ENCODE measurements at places on chromosomes 11 and 22. TPM values are rescaled to one million over a fixed set of nuclear protein-coding genes. Genes with fewer than 3 reads are reported as not detected.

GRCh38 chr22:37611207-37611606, 2.6 kb downstream of the GGA1 start:
- peaks cover 16% of the 10 kb centered on the region for H3K27me3 ChIP-seq
- peaks cover 36% of the 10 kb centered on the region for H3K4me1 ChIP-seq
- DNase-seq: no peak
- H3K4me3 ChIP-seq: no peak overlapping the region
- no peaks in the 10 kb centered on the region for H3K36me3 ChIP-seq
- peak overlapping the region; percentile 50 for H3K27ac ChIP-seq

- H3K4me1 ChIP-seq: no peaks in the 10 kb centered on the region
- no peak overlapping the region for H3K4me3 ChIP-seq
- H3K36me3 ChIP-seq: no peaks in the 10 kb centered on the region
- no peak overlapping the region for H3K27ac ChIP-seq
- peaks cover 1% of the 10 kb centered on the region for H3K27me3 ChIP-seq
These were observed 174.8 kb downstream of the NELL1 start for GRCh38 chr11:20844216-20844615.

BRSK2 gene
- polyA plus RNA-seq: not detected

DDI1 gene
- 0.11 TPM for polyA plus RNA-seq

- no peaks in the 10 kb centered on the region for H3K36me3 ChIP-seq
- no peaks in the 10 kb centered on the region for H3K4me1 ChIP-seq
- H3K27me3 ChIP-seq: no peaks in the 10 kb centered on the region
- H3K27ac ChIP-seq: no peak overlapping the region
- H3K4me3 ChIP-seq: no peak overlapping the region
- no peak for DNase-seq
These were observed 18.4 kb upstream of the TMEM191C start for GRCh38 chr22:21448627-21449416.

- no peak for DNase-seq
- H3K4me3 ChIP-seq: no peak overlapping the region
- peaks cover 10% of the 10 kb centered on the region for H3K27me3 ChIP-seq
- H3K36me3 ChIP-seq: no peaks in the 10 kb centered on the region
These were observed 1303.4 kb downstream of the TBC1D22A start for GRCh38 chr22:48065892-48066291.

- H3K4me1 ChIP-seq: no peaks in the 10 kb centered on the region
- peaks cover 7% of the 10 kb centered on the region for H3K27me3 ChIP-seq
These were observed 167.8 kb downstream of the C11orf91 start for GRCh38 chr11:33532720-33533385.

DNA sequence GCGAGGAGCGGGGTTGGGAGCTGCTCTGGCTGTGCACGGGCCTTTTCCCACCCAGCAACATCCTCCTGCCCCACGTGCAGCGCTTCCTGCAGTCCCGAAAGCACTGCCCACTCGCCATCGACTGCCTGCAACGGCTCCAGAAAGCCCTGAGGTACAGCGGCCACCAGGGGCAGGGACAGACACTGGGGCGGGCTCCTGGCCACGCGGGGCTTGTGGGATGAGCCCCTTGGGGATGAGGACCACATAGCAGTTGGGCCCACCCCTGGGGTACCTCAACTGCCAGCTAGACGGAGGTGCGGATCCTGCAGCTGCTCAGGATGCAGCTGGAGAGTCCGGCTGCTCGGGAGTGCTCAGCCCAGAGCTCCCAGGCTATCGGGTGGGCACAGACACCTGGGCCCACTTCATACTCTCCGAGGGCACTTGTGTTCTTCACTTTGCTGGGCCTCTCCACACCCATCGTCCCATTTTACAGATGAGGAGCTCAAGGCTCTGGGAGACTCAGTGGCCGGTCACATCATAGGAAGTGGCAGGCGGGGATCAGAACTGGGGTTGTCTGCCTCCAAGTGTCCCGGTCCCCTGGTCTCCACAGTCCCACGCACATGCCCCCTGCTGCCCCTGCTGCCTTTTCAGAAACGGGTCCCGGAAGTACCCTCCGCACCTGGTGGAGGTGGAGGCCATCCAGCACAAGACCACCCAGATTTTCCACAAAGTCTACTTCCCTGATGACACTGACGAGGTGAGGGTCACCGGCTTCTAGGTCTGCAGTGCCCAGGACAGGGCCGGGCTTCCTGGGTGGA, 77.6 kb downstream of the MYO7A start:
- no peaks in the 10 kb centered on the region for H3K4me1 ChIP-seq
- no peaks in the 10 kb centered on the region for H3K36me3 ChIP-seq
- no peak overlapping the region for H3K4me3 ChIP-seq
- H3K27ac ChIP-seq: no peak overlapping the region
- no peak for DNase-seq

ANO1 gene
- polyA plus RNA-seq: not detected

GRCh38 chr22:35343664-35344550, 37.0 kb upstream of the HMOX1 start:
- H3K36me3 ChIP-seq: peaks cover 12% of the 10 kb centered on the region
- H3K27ac ChIP-seq: no peak overlapping the region

- peaks cover 13% of the 10 kb centered on the region for H3K27me3 ChIP-seq
- peaks cover 15% of the 10 kb centered on the region for H3K4me1 ChIP-seq
- no peak for DNase-seq
- H3K4me3 ChIP-seq: no peak overlapping the region
- H3K27ac ChIP-seq: no peak overlapping the region
- no peaks in the 10 kb centered on the region for H3K36me3 ChIP-seq
These were observed 6.0 kb upstream of the TNNT3 start for GRCh38 chr11:1913271-1914060.

ASPHD2 gene
- 2.2 TPM for polyA plus RNA-seq

DNA sequence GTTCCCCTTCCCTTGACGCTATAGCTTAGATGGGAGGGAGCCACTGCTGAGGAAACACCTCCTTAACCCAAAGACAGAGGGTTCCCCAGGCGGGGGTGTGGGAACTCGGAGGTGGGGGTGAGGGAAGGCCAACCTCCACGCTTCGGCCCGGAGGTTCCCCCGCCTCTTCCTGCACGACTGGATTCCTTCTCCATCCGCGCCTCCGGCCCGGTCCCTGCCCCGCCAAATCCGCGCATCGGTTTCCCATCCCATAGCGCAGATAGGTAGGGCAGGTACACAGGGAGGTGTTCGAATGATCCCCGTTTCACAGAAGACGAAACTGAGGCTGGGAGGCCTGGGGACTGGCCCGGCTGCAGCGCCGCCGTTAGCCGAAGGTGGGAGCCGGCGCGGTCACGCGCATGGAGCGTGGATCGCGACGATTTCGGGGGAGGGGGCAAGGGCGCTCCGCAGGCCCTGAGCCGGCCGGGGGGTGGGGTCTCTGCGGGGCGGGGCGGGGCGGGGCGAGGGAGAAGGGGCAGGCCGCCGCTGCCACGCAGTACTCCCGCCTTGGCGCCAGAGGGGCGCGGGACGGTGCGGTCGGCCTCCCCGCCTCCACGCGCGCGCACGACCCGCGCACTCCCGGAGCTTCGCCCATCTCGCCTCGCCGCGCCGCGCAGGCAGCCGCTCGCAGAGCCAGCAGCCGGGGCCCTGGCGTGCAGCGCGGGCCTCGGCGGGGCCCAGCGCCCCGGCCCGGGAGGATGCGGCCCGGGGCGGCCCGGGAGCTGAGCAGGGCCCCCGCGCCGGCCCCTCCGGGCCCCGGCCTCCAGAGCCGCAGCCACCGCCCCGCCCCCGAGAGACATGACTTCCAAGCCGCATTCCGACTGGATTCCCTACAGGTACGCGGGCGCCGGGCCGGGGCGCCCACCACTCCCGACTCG, at the start of gene TUB:
TSS of gene TUB (plus strand) at position 538 of the 917 bp plus-strand sequence. CDS start at position 838, 300 bp downstream.
- H3K36me3 ChIP-seq: peaks cover 3% of the 10 kb centered on the region
- H3K27me3 ChIP-seq: no peaks in the 10 kb centered on the region
- H3K4me3 ChIP-seq: peak within 1 kb of the TSS; percentile 59
- DNase-seq: no peak

DNA sequence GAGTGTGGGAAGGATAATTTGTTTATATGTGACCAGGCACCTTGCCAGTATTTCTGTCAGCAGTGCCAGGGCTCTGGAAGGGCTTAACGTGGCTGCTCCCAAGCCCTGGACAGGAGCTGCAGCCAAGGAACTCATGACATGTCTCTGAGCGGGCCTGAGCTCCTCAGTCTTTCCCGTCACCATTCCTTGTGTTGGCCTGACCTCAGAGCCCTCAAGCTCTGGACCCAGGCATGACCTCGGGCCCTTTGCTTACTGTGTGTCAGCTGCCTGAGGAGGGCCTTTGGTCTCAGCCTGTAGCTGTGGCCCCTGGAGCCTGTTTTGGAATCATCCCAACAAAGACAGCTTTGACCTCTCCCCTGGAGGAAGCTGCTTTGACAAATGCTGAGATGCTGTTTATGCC, 264.1 kb upstream of the PLET1 start:
- H3K36me3 ChIP-seq: peaks cover 3% of the 10 kb centered on the region
- no peak overlapping the region for H3K4me3 ChIP-seq

- no peaks in the 10 kb centered on the region for H3K27me3 ChIP-seq
- H3K4me3 ChIP-seq: no peak overlapping the region
- no peak overlapping the region for H3K27ac ChIP-seq
These were observed 20.0 kb downstream of the GUCY1A2 start for GRCh38 chr11:106998116-106998915.

DNA sequence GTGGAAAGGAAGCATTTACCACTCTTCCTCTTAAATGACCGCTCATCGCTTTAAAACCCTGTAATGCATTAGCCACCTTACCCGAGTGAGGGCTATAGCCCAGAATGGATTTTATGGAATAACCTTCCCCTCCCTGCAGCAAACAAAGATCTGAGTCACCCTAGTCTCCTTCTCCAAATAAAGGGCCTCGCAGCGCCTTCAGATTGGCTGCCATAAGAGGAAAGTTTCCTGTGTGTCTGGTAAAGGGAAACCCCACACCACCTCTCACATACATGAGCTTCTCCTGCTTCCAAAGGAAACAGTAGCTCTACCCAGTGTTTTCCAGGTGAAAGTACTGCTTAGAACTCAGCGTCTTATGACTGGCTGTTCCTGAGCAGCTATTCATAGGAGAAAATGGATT, 47.8 kb downstream of the PPP2R1B start:
- no peak overlapping the region for H3K4me3 ChIP-seq
- H3K27me3 ChIP-seq: peaks cover 2% of the 10 kb centered on the region
- H3K36me3 ChIP-seq: peaks cover 16% of the 10 kb centered on the region
- no peak overlapping the region for H3K27ac ChIP-seq

NCAM1 gene
- 49.1 TPM for polyA plus RNA-seq

PATE3 gene
- not detected for polyA plus RNA-seq

GRCh38 chr11:71156301-71156700, 96.1 kb downstream of the SHANK2 start:
- H3K36me3 ChIP-seq: no peaks in the 10 kb centered on the region
- peaks cover 2% of the 10 kb centered on the region for H3K27me3 ChIP-seq
- no peak overlapping the region for H3K4me3 ChIP-seq
- DNase-seq: no peak
- no peaks in the 10 kb centered on the region for H3K4me1 ChIP-seq
- no peak overlapping the region for H3K27ac ChIP-seq

P2RX6 gene
- polyA plus RNA-seq: not detected

E2F8 gene
- polyA plus RNA-seq: not detected

ACR gene
- polyA plus RNA-seq: not detected

MS4A4A gene
- 1.3 TPM for polyA plus RNA-seq

DNA sequence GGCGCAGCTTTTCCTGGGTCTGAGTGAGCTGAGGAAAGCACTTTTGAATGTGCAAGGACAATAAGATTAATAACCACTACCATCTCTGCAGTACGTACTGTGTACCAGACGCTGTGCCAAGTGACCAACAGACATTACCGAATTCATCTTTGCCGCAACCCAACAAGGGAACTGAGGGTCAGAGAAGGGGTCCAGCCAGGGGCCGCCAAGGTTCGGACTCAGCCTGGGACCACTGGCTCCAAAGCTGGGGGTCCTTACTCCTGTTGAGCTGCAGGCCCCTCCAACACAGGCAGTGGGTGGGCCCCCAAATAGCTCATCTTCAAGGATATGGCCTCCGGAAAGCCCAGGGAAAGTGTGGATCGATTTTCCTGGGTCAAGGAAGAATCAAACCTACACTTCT, 55.0 kb upstream of the EMID1 start:
- H3K4me1 ChIP-seq: peaks cover 5% of the 10 kb centered on the region
- H3K27me3 ChIP-seq: peaks cover 9% of the 10 kb centered on the region
- no peaks in the 10 kb centered on the region for H3K36me3 ChIP-seq

GRCh38 chr22:37496651-37497050, 10.5 kb upstream of the MFNG start:
- H3K36me3 ChIP-seq: no peaks in the 10 kb centered on the region
- no peak overlapping the region for H3K27ac ChIP-seq
- H3K4me1 ChIP-seq: peaks cover 3% of the 10 kb centered on the region
- H3K4me3 ChIP-seq: no peak overlapping the region
- DNase-seq: no peak

CCDC81 gene
- not detected for polyA plus RNA-seq

CSNK2A3 gene
- polyA plus RNA-seq: 0.85 TPM

RASSF7 gene
- polyA plus RNA-seq: 31.9 TPM

MB gene
- not detected for polyA plus RNA-seq

DNA sequence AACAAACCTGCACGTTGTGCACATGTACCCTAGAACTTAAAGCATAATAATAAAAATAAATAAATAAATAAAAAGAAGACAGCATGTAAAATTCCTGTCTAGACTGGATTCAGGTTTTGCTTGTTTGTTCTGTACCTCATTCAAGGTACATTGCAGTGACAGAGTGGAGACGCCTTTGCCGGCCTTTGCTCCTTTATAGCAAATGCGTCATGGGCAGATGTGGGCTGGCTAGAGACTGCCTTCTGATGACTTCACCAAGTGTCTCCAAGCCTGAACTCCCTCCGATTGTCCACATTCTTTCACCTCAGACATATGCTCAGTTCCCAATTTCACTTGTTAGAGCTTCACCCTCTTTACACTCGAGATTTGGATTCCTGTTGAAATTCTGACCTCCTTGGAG, 147.8 kb upstream of the ARHGAP20 start:
- no peaks in the 10 kb centered on the region for H3K36me3 ChIP-seq
- no peak overlapping the region for H3K4me3 ChIP-seq
- no peaks in the 10 kb centered on the region for H3K27me3 ChIP-seq
- H3K27ac ChIP-seq: no peak overlapping the region

DNA sequence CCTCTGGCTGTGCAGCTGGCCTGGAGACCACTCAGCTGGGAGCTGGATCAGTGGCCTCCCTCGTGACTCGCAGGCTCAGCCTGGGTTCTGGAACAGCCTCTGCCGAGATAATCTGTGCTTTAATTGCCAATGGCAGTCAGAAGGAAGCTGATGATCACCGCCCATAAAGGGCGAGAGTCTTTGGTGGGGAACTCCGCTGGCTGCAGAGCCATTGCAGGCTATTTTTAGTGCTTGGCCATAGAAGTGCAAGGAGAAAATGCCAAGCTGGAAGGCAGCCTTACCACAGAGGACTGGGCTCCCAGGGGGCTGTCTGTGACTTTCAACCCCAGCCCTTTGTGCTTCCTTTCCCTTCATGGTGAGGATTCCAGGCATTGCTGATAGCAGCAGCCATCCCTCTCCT, 62.2 kb upstream of the TENM4 start:
- H3K27me3 ChIP-seq: no peaks in the 10 kb centered on the region
- H3K4me3 ChIP-seq: no peak overlapping the region
- no peaks in the 10 kb centered on the region for H3K4me1 ChIP-seq
- H3K27ac ChIP-seq: no peak overlapping the region

GRCh38 chr11:76617553-76618265, 52.8 kb downstream of the LRRC32 start:
- no peak for DNase-seq
- peaks cover 2% of the 10 kb centered on the region for H3K27me3 ChIP-seq
- no peaks in the 10 kb centered on the region for H3K4me1 ChIP-seq
- no peak overlapping the region for H3K27ac ChIP-seq
- H3K4me3 ChIP-seq: no peak overlapping the region
